AG04449 (cell line): ENCODE measurements at places on chromosomes 16 and 17.

DNA sequence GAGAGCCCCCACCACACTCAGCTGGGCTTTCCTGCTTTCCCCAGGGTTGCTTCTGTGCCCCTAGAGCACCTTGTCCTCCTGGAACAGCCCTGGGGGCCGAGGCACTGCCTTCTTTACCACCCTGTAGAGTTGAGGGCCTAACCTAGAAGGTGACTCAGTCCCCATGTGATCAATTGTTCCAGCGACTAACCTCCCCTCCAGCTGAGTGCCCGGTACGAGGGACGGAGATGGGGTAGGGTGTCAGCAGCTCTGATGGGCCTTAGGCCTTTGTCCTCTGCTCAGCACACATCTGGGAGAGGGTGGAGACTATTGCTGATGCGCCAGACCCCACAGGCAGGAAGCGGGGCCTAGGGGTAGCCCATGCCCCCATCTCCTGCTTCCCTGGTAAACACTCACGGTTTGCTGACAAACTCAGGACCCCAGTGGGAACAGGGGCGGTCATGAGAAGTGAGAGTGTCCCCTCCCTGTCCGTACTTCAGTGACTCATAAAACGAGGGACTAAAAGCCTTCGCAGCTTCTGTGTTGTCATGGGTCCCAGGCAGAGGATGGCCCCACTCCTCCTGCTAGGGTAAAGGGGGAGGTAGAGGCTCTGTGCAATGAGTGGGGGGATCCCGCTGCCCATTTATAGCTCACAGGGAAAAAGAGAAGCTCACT is 33.1 kb downstream of the NECAB2 start:
- no peak for DNase-seq

DNA sequence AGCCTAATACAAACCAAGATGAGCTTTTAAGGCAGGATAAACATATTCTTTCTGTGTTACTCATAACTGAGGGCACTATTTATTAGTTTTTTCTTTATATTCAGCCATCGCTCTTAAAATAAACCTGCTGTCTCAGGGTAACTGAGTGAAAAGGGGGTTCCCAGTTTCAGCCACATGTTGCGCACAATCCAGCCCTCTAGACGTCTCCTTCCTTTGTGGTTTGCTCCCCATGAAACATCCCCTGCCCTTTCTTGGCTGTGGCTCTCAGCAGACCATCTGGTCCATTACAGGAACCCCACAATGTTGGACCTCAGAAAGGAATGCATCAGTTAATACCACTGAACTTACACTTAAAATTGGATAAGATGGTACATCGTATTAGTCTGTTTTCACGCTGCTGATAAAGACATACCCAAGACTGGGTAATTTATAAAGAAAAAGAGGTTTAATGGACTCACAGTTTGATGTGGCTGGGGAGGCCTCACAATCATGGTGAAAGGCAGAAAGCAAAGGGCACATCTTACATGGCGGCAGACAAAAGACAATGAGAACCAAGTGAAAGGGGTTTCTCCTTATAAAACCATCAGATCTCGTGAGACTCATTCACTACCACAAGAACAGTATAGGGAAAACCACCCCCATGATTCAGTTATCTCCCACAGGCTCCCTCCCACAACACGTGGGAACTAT is 12.6 kb upstream of the IL21R start:
- no peak for DNase-seq

DNA sequence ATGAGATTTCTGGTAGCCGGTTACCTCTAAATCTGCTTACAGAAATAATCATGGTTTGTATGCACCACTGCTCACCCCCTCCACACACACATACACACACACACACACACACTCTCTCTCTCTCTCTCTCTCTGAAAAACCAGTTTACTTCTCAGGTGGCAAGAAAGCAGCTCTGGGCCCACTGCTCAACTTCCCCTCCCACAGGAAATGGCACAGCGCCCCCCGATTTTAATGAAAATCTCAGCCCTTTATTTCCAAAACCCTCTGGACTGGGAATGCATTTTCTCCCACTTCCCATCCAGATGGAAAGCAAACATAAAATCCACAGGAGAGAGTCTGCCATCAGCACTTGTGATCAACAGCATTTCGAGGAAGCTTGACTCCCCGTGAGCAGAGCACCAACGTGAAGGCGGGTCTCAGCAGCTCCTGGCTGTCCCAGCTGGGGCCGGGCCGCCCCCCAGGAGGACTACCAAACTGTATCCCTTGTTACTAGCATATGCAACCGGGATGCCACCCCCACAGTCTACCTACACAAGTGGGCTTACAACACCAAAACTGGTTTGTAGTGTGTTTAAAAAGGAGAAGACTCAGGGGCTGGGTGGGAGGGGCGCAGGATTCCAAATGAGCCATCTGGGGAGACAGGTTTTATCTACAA is 121.1 kb downstream of the SLC39A11 start:
- DNase-seq: no peak

DNA sequence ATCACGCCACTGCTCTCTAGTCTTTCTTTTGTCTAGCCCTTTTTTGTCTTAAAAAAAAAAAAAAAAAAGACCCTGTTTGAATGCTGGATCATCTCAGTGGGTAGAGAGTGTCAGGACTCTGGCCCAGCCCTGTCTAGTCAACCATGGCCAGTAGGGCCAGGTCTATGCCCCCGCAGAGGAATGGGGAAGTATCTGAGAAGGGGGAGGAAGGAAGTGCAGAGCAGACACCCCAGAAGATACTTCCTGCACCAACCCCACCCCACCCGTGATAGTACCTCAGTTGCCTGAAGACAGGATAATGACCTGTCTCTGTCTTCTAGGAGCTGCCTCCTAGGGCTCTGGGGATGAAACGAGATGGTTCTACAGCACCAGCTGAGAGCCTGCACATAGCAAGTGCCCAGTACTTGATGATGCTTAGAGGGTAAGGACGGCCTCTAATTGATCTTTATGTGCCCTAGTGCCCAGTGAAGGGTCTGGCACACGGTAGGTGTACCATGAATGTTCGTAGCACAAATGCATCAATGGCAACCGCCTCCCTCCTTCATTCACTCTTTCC is 55.4 kb downstream of the ABAT start:
- DNase-seq: no peak

DNA sequence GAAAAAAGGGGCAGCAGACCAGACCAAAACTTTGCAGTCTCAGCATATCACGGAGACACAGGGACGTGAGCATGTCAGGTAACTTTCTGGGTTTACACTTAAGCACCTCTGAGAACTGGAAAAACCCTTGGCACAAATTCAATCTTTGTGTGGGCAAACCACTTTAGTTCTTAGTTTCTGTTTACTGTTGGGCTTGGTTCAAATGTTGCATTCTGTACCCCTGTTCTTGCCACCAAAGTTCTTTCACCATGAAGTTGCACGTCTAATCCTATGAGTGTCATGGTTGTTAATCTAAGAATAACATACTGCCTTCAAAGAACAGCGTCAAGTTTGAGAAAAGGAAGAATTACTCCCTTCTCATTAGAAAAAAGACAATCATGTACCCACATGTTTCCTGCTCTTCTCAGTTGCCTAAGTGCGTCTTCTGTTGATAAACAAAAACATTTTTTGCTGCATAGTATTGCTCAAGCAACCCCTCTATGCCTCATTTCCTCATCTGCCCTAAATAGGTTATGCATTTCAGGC is 11.6 kb downstream of the KRT33A start:
- DNase-seq: no peak

DNA sequence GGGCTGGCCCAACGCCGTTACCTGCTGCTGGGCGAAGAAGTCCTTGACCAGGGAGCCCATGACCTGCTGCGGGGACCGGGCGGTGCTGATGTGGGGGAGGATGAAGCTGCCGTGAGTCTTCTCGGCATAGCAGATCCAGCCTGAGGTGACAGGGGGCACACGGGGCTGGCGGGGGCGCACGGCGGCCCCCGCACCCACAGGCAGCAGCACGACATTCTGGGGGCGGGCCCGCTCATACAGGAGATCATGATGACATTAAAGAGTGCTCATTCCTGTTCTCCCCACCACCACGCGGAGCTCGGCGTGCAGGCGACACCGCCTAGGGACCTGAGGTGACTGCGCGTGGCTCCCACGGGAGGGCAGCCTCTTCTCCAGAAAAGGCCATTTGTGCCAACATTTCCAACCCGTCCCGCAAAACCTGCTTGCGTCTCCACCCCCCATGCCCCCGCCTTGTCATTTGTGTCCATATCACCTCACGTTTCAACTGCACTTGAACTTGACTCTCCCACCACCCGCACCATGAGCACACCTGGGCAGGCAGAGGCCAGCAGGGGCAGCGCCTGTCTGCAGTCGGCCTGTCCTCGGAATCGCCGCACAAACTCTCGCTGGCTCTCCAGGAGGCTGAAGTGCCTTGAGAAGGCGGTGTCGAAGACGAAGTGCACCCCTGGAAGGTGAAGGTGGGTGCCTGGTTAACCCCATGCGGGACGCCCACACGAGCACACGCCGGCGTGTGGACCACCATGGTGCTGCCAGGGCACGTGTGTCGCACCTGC is 6.4 kb downstream of the CIAO3 start:
- DNase-seq: no peak

GRCh38 chr17:79650861-79651260 is 40.0 kb upstream of the RBFOX3 start:
- no peak for DNase-seq

DNA sequence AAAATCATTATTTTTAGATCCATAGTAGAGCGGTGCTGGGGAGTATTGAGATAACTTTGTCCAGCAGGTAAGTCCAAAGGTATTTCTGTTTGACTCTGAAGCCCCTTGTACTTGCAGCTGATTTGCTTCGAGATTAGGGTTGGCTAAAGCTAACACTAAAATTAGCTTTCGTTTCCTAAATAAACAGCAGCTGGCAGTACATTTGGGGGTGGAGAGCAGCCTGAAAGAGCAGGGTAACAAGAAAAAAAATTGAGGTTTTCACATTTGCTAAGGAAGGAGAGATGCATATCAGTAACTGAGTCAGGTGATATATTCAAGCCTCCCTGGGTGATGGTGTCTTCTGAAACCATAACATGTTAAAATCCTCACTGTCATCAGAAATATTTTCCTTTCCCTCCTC is 37.4 kb upstream of the TMC5 start:
- DNase-seq: no peak

DNA sequence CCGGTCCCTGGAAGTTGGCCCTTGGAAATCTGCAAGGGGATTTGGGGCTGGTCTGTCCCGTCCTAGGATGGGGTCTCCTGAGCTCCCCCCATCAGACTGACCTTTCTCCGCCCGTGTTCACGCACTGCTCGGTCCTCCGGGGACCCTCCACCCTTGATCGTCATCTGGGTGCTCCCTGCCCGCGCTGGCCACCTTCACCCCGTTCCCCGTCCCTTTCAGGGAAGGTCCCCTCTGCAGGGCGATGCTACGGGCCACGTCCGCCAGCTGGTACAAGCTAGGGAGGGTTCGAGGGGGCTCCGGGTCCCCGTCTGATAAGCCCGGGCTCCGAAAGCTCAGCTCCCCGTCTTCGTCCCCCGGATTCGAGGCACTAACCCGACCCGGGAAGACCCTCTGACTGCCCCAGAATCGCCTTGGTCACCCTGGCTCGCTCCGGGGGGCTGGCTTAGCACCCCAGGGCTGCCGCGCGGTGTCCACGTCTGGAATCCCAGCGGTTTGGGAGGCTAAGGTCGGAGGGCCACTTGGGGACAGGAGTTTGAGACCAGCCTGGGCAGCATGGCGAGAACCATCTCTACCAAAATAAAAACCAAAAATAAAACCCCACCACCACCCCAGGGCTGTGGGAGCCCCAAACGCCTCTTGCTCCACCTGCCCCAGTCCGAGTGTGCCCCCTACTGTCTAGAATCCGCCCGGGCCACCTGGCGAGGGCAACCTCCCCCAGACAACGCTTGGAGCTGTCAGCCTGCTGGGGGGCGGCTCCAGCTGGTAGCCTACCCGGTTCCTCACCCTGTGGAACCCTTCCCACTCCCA is 1.1 kb upstream of the SLC43A2 start:
- no peak for DNase-seq

- peak; percentile 65 for DNase-seq
These were observed 115.5 kb upstream of the TBX2 start for GRCh38 chr17:61284174-61284573.

GRCh38 chr17:75480281-75480680 is 23.8 kb downstream of the TMEM94 start:
- no peak for DNase-seq

- no peak for DNase-seq
These were observed 10.1 kb downstream of the THRA start for GRCh38 chr17:40072735-40073346.

DNA sequence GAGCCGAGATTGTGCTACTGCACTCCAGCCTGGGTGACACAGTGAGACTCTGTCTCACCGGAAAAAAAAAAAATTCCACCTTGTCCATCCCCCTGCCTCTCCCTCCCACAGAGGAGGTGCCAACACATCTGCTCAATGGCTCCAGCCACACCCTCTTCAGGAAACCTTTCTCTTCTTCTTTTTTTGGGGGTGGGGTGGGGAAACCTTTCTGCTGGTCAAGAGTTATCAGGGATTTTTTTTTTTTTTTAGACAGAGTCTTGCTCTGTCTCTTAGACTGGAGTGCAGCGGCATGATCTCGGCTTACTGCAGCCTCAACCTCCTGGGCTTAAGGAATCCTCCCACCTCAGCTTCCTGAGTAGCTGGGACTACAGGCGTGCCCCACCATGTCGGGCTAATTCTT is 18.7 kb downstream of the TNS4 start:
- DNase-seq: no peak
